ENCODE measurements at places on chromosomes 3 and 15.

GRCh38 chr3:40899286-40899712 is 300.0 kb upstream of the CTNNB1 start:
- no peak for DNase-seq

GRCh38 chr3:51384055-51384725 is 901 bp upstream of the MANF start:
- peak; percentile 40 for DNase-seq

DNA sequence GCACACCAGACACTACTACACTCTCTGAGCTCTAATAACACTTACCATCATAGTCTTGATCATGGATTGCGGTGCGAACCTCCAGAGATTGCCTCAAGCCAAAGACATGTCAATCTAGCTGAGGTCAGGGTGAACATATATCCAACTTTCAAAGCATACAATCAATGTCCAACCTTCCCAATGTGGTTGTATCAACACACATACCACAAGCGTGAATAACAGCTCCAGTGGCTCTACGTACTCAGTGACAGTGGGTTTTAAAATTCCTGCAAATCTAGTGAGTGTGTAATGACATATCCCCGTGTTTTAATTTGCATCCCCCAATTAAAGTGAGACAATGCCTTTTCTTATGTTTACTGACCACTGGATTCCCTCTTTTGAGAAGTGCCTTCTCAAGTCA is 29.6 kb downstream of the SFMBT1 start:
- no peak for DNase-seq

DNA sequence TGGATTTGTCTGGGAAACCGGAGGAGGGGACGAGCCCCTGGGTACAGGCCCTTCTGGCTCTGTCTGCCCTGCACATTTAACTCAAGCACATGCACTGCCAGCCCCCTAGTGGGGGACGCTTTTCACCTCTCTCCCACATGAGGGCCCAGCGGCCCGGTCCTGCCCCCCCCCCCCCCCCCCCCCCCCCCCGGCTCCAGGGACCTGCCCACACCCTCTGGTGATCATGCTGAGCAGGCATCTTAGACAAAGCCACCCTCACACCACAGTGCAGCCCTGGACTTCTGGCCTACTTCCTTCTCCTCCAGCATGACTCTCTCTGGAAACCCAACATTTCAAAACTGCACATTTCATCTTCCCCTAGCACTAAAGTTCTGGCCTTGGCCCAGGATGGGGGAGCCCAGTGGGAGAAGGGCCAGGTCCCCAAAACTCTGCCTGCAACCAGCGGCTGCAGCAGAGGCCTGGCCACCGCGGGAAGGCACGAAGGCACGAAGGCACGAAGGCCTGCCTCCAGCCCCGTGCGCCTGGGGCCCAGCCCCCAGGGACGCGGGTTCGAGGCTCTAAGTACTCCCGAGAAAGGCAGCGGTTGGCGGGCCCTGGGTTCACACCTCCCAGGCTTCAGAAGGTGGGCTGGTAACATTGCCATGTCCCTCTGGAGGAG is 14.1 kb downstream of the KLF15 start:
- peak; percentile 41 for DNase-seq

DNA sequence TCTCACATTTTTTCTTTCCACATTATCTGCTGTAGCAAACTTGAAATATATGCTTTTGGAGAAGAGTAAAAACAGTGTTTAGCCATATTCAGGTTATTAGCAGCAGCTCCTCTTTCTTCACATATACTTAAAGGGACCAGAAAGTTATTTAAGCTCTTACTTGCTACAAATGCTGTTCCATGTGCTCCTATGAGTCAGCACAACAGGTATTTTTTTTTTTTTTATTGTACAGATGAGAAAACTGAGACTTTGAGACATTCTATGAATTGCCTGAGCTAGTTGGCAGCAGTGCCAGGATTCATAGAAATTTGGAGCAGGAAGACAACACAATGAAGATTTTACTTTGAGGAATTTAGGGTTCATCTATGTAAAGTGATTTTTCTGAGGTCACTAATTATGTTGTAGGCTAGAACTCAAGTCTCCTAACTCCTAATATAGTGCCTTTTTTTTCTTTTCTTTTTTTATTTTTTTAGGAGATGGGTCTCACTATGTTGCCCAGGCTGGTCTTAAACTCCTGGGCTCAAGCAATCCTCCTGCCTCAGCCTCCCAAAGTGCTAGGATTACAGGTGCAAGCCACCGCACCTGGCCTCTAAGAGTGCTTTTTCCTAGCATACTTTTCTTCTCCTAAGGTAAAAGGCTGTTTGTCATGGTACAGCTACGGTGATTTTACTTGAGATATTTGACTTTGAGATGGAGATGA is 23.6 kb downstream of the SETD5 start:
- no peak for DNase-seq

GRCh38 chr3:139263798-139264197 is 80.0 kb upstream of the MRPS22 start:
- no peak for DNase-seq

DNA sequence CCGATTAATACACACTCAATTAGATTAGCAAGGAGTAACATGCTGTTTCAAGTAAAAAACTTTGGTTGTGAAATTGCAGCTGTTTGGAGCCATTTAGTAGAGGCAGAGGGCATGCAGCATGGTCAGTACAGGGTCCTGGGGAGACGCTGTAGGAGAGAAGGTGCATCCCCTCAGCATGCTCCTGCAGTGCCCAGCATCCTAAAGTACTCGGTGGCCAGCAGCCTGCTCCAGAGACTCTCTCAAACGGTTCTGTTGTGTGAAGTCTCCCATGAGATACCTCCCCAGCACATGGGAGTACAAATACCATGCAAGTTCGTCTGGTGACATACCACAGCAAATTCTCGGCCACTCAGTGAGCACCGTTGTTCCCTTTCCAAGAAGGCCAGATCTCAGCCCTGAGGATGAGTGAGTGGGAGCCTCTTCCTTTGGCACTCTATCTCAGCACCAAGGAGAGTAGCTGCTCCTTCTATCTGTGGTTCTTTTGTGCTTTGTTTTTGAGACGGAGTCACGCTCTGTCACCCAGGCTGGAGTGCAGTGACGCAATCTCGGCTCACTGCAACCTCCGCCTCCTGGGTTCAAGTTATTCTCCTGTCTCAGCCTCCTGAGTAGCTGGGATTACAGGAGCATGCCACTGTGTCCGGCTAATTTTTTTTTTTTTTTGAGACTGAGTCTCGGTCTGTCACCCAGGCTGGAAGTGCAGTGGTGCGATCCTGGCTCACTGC is 72.7 kb downstream of the TJP1 start:
- DNase-seq = no peak

- DNase-seq = no peak
Measured at GRCh38 chr3:11363715-11364114, 91.5 kb downstream of the ATG7 start.

DNA sequence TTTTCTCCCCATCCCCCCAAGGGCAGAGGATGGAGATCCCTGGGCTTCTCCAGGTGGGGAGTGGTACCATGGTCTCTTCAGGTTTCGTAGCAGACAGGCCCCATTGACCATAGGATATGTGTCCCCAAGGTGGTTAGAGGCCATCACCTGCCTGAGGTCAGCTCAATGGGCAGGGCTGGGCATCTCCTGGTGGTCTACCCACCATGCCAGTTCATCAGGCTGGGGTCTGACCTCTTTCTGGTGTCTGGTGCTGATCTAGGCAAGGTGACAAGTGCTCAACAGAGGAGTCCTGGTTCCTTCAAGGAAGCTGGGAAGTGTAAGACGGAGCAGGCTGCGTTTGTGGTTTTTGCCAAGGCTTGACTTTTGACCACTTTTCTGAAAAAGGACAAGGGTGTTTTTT is 71.4 kb downstream of the SMAD3 start:
- DNase-seq = no peak

DNA sequence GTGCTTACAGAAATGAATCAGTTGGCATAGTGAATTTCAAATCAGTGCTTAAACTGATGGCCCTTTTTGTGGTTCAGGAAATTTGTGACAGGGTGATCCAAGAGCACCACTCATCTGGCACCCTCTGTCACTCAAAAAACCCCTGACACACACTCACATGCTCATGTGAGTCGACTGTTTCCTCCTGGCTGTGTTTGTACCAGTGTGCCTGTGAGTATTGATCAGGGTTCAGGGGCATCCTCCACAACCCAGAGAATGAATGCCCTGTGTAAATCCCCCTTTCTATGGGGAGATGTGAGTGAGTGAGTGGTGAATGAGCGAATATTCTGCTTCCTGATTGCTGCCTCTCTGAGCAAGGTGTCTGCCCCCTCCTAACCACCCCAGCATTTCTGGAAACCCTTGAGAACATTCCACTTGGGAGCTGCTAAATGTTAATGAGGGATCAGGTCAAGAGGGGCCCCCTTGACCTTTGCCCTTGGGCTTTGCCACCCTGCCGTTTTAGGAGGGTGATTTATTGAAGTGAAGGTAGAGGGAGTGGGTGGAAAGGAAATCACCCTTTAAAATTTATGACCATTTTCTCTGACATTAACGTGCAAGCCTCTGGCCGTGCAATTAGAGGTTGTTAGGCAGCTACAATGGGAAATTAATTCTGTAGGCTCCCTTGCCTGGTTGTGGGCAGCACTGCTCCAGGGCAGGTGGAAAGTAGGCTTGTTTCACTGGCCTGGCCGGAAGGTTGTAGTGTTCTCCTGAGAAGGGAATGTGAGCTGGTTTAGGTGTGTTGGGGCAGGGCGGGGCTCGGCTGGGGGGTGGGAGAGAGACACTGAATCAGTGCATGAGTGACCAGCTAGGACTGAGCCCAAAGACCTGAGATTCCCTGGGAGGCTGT is 87.2 kb downstream of the SLCO3A1 start:
- DNase-seq = peak; percentile 74

DNA sequence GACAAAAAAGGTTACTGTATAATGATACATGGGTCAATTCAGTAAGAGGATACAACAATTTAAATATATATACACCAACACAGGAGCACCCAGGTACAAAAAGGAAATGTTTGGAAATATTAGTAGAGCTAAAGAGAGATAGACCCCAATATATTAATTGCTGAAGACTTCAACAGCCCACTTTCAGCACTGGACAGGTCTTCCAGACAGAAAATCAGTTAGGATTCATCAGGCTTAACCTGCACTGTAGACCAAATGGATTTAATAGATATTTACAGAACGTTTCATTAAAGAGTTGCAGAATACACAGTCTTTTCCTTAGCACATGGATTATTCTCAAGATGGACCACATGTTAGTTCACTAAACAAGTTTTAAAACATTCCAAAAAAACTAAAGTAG is 845.9 kb upstream of the GBE1 start:
- no peak for DNase-seq

- DNase-seq = no peak
Measured at GRCh38 chr3:15454965-15455364, 27.6 kb downstream of the EAF1 start.

DNA sequence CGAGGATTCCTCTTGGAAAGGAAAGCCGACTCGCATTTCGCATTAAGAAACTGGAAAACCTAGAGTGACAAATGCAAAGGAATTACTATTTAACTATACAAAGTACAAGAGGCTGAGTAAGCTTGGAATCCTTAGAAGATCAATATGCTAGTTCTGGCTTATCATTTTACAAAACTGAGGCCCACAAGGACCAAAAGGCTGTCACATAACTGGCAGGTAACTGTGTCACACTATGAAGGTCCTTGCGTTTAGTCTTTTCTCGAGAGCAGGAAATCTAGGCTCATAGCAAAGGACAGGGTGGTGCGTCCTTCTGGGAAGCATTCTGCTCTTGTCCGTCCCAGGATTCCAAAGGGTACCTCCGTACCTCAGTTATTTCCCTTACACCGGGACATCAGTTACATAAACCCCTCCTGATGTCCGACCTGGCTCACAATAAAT is 629 bp downstream of the RPL24 start:
- DNase-seq = no peak

DNA sequence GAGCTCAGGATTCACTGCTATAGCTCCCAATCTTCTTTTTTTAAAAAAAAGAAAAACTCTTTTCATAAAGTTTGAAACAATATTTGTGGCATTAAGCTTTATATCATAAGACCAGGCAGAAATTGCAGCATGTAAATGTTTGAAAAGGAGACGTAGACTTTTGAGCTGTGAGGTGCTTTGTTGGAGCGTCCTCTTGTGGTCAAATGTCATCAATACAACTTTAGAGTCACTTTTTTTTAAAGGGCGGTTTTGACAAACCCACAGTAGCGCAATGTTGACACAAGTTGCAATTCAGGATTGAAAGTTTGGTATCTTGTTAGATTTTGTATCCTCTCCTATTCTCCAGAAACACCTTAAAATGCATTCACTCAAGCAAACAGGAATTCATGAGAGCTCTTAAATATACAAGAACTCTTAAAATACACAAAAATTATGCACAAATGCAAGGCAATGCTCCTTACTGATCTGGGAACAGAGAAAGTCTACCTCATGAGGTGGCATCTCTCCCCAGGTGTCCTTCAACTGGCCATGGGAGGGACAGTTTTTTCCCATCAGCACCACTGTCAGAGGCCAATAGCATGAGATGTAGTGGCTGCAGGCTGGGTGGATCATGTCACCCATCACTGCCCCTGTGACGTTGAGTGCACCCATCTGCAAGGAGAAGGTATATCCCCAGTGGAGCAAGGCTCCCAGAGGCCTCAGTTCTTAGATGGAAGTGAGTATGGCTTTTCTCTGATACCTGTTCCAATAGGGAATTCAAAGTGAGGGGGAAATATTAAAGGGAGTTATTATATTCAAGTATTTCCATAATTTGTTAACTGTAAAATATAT is 70.7 kb downstream of the ANXA2 start:
- DNase-seq = peak; percentile 54

DNA sequence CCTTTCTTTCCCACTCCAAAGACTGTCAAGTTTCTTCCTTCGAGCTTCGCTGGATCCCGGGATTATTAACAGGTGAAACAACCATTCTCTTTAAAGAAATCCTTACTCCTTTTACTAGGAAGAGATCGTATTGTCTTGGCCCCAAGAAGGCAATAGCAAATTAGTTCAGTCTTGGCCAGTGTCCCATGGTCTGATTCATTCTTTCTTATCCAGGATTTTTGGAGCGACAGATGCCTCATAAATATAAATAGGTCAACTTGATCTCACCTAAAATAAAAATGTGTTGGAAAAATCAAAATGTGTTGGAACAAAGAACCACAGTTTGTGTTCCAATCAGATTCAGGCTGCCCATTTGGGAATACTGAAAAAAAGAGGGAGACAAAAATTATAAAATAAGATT is 140.1 kb upstream of the TMEM108 start:
- no peak for DNase-seq

- no peak for DNase-seq
Measured at GRCh38 chr3:106130384-106131198, 261.8 kb upstream of the CBLB start.

- DNase-seq = no peak
Measured at GRCh38 chr3:156723182-156723619, 48.8 kb downstream of the TIPARP start.

GRCh38 chr15:89781055-89781454 is 4.9 kb downstream of the MESP2 start:
- DNase-seq = peak; percentile 47
